ENCODE measurements at places on chromosomes 5 and 9. TPM values are rescaled to one million over a fixed set of nuclear protein-coding genes. Genes with fewer than 3 reads are reported as not detected.

DNA sequence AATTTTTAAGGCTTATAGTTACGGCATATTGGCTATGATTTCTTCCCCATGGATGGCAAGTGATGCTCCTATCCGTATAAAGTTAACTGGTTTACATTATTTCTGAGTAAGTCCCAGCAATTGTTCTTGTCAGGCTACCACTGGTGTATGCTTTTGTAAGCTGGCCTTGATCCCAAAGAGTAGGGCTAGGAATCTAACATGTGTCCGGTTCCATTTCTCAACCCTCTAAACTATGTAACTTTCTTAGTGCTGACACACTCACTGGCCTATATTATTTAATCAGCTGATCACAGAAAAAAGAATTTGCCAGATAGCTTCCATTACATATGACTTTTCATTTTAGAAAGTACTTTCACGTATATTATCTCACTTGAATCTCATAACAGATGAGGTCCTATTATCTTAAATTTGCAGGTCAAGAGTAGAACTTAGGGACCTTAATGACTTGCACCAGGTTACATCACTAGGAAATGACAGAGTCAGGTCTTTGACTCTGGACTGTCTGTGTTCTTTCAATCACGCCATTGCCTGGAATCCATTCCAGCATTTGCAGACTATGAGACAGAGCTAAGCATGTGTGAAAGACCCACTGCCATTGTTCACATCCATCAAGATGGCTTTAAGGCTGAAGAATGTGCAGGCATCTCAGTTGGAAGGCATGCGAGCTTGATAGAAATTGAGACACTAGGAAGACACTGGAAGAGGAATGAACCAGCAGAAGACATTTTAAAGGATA, 362.9 kb downstream of the ARRDC3 start:
- DNase-seq, result no peak

DNA sequence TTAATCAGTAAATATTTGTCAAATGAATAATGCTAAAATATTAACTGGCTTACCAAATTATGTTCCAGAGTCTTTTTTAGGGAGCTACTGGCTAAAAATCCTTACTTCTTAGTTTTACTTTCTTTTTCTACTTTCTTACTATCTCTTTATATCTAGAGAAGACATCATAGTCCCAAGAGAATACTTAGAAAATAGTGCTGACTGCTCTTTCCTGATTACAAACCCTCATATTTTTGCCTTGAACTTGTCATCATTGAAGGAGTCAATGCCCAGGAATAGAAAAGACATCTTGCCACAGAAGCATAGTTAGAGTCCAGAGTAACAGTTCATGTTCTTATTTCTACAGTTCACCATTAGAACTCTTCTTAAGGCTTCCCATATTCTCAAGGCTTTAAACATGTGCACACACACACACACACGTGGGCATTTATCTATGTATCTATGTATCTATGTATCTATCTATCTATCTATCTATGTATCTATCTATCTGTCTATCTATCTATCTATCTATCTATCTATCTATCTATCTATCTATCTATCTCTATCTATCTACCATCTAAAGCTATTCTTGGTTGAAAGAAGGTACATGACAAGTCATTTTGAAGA, 654.3 kb downstream of the ANXA1 start:
- DNase-seq, result no peak

- DNase-seq, result no peak
Measured at GRCh38 chr5:71589903-71590302, 2.8 kb downstream of the MCCC2 start.

- no peak for DNase-seq
Measured at GRCh38 chr5:173643964-173644363, 27.5 kb upstream of the BOD1 start.

DNA sequence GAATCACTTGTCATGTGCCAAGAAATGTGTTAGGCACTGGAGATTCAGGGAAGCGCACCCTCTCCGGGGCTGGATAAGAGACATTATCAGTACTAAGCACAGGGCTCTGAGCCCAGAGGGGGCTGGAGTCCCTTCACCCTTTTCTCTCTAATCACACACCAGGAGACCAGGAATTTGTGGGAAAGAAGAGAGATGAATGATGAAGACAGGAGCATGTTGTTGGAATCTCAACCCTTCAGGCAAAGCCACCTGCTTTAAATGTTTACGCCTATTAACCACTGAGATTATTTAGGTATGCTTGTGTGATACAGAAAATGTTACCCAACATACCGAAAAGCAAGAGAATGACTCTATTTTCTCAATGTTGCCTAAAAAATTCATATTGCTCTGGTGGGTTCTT, 119.8 kb downstream of the ENTREP1 start:
- DNase-seq, result no peak

- DNase-seq, result no peak
Measured at GRCh38 chr9:26983340-26983739, 22.1 kb downstream of the LRRC19 start.

DNA sequence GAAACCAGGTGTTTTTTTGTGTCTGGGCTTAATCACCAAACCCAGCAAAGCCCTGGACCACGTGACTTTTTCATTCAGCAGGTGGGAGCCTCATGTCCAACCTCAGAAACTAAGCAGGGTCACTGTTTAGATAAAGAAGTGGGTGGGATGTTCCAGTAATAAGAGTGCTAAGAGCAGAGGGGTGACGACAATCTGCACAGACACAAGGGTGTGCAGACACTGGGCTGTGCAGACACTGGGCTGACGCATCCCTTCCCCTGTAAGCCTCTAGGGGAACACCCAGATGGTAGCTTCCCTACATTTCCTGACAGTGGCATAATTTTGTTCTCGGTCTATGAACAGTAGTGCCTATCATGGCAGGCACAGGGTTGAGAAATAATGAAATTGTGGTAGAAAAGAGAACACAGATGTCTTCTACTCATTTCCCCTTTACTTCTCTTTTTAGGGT, 85.1 kb downstream of the SAXO1 start:
- DNase-seq, result no peak

The IQGAP2 gene
- 9.7 TPM for total RNA-seq

GRCh38 chr5:38341641-38342040, 83.3 kb downstream of the EGFLAM start:
- DNase-seq, result no peak

- DNase-seq, result no peak
Measured at GRCh38 chr5:101278917-101279316, 375.8 kb upstream of the ST8SIA4 start.

All from ureter (tissue), 1 donor.